AG08396 (cell line): ENCODE measurements at places on chromosomes 13 and 19.

DNA sequence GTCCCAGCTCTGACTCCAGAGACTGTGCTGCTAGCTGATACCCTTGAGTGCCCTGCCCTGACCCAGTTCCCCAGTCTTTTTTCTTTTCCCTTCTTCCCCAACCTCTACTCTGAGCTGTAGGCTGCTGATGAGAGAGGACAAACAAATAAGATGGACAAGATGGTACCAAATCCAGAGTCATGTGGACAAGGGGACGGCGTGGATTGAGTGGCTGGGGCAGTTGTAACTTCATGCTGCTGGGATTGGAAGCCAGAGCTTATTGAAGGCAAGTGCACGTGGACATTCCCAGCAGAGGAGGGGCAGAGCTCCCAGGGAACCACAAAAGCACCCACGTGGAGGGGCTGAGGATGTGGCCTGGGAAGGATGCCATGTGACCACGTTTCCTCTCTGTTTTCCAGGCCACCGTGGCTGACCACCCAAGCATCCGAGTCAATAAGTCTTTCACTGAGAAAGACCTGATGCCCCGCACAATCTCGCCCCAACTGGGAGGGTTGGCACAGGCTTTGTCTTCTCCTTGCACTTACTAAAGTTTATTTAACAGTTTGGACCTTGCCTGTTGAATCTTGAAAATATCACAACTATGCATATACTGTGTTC lies 323.3 kb upstream of the ZNF507 start:
- no peak for DNase-seq

DNA sequence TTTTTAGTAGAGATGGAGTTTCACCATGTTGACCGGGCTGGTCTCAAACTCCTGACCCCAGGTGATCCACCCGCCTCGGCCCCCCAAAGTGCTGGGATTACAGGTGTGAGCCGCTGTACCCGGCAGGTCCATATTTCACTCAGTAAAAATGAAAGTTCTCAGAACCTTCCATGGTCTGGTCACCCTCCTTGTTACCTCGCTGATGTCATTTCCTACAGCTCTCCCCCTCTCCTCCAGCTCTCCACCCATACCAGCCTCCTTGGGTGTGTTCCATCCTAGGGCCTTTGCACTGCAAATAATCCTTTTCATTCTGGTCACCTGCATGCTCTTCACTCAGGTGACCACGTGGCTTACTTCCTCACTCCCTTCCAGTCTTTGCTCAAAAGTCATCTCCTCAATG lies 78.2 kb upstream of the TNFSF11 start:
- no peak for DNase-seq

- DNase-seq: no peak
These were observed 20.3 kb upstream of the KPNA3 start for GRCh38 chr13:49812812-49813211.

- no peak for DNase-seq
These were observed 180.7 kb downstream of the STK24 start for GRCh38 chr13:98396071-98396710.

GRCh38 chr13:44022196-44022595 lies 142.5 kb downstream of the LACC1 start:
- no peak for DNase-seq

DNA sequence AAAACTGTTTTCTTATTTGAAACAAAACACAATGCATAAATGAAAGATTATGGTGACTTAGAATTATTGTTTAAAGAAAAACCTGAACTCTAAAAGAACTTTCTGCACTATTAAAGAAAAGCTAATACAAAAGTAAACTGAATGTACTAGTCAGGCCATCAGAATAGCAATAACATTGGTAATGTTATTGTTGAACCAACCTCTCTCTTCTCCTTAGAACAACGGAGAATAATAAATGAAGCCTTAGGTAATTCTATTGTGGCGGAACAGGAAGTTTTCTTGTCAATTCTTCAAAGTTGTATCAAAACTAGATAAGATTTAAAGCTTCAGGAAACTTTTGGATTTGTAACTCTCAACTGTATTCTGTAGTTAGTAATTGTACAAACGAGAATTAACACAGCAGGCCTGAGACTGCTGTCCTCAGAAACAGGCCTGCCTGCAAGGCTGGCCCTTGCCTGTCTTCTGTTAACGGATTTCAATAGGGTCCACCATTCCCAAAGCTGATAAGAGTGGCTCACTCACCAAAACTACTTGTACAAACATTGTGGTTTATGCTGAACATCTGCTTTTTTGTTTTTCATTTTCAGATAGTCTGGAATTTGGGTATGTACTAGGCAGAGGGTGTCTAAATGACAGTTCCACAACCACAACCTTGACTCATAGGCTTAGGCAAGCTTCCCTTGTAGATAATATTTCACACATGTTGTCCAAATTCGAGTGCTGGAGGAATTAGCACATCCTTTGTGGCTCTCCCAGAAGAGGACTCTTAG lies 825.8 kb downstream of the GPC5 start:
- peak; percentile 1 for DNase-seq

- DNase-seq: no peak
These were observed 34.5 kb downstream of the PLEKHJ1 start for GRCh38 chr19:2201473-2202148.

- no peak for DNase-seq
These were observed 18.2 kb upstream of the MED4 start for GRCh38 chr13:48112896-48113755.

- no peak for DNase-seq
These were observed 21.3 kb upstream of the UQCR11 start for GRCh38 chr19:1626417-1627010.
